ENCODE measurements at places on chromosomes 11 and 22.

- DNase-seq = no peak
These were observed 9.7 kb downstream of the LRP5 start for GRCh38 chr11:68322052-68322430.

GRCh38 chr11:6156628-6157359, 13.3 kb downstream of the OR52B2 start:
- DNase-seq = no peak

DNA sequence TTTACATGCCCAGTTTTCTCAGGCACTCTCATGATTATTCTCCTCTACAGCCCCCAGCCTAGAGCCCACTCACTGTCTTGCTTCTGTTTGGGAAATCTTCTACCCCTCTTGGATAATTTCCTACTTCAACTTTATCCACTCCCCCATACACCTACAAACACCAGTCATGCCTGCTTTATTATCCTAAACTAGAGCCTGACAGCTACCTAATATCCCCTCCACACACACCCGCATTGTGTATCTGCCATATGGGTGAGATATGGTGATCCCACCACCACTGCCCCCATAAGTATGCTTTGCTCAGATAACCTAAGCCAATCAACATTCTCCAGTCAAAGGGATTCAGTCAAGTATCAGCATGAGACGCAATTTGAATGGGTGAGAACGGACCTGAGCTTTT, 15.3 kb upstream of the FJX1 start:
- DNase-seq = no peak

DNA sequence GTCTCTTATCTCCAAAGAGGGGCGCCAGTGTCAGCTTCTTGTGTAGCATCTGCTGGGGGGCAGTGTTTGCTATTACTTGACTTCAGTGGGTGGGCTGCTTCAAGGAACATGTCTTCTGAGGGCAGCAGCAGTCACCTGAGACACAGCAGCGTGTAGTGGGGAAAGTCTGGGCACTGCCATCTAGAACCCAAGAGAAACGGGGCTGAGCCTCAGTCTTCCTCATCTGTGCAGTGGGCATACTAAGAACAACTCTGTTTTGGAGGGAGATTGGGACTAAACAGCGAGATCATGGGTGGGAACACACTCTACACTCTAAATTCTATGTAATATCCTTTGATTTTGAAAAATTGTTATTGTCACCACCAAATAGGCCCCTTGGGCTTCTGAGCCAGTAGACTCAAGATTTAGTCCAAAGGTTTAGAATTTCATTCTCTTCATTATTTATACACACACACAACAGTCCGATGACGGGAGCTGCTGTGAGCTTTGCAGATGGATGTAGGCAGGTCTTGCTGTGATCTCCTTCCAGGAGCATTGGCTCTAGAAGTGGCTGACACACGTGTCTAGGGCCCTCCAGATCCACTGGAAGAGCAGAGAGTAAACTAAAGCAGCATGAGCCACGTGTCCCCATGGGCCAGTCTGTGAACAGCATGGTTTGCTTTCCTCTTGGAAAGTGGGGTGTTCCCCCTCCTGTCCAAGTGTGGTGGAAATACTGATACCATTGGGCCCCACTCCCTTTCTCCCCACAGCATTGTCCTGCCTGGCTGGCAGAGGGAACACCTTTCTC, 51.8 kb downstream of the TRAF6 start:
- DNase-seq = no peak

DNA sequence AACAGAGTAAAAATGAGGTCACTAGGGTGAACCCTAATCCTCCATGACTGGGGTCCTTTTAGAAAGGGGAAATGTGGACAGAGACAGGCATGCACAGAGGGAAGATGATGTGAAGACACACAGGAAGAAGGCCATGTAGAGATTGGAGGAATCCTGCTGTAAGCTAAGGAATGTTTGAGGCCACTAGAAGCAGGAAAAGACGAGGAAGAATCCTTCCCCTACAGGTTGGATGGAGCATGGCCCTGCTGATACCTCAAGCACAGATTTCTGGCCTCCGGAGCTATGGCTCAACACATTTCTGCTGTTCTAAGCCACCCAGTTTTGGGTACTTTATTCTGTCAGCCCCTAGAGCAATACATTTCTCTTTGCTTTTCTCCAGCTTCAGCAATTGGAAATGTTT, 486.9 kb downstream of the MIAT start:
- no peak for DNase-seq

GRCh38 chr11:108122166-108122628, 830 bp downstream of the ACAT1 start:
- peak; percentile 14 for DNase-seq

- DNase-seq = no peak
These were observed 286.4 kb downstream of the NXPE2 start for GRCh38 chr11:114964676-114965214.

GRCh38 chr11:93591247-93591898, 48.2 kb upstream of the SMCO4 start:
- DNase-seq = no peak

GRCh38 chr11:26947379-26947844, 46.5 kb upstream of the FIBIN start:
- DNase-seq = no peak

DNA sequence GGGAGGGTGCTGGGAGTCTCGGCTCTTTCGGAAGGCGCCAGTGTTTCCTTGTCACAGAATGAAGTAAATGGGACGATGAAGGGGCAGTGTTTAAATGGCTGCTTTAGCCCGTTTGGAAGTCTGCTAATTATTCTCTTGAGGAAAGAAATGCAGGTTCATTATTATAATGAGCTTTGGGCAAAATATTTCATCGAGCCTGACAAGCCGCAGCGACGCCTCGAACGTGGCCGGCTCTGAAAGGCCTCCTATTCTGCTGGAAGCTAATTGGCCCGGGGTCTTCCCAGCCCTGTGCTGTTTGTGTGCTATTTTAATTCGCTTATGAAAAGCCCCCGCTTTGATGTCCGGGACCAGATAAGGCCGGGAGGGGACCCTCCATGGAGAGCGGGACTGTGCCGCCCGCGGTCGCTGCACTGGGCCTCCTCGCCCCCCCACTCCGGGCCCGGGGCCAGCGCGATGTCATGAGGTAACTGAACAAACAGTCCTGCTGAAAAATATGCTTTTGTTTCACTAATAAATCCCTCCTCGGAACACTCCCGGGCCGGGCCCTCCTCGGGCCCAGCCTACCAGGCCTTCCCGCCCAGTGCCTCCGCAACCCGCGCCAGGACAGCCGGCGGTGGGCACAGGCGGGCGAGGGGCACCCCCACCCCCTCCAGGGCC, 78.4 kb downstream of the CDKN1C start:
- peak; percentile 34 for DNase-seq

GRCh38 chr11:63448646-63449045, 42.3 kb downstream of the PLAAT5 start:
- DNase-seq = no peak

DNA sequence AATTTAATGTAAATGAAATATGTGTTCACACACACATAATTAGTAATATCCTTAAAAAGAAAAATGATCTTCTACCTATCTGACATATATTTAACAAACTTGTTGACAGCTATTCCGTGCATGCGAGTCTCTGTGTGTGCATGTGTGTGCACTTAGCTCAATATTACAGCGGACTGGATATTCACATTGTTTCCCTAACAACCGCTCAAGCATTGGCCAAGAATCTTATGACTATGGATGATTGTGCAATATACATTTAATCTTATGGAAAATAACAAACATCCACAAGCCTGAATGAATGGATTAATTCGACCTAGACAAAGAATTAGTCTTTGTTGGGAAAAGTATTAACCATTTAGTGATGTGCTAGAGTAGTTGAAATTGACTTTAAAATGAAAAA, 1078.6 kb downstream of the LRRC4C start:
- no peak for DNase-seq

GRCh38 chr11:27514558-27514957, 8.0 kb upstream of the LIN7C start:
- no peak for DNase-seq

- DNase-seq = no peak
These were observed 44.7 kb downstream of the CADM1 start for GRCh38 chr11:115459563-115459962.

DNA sequence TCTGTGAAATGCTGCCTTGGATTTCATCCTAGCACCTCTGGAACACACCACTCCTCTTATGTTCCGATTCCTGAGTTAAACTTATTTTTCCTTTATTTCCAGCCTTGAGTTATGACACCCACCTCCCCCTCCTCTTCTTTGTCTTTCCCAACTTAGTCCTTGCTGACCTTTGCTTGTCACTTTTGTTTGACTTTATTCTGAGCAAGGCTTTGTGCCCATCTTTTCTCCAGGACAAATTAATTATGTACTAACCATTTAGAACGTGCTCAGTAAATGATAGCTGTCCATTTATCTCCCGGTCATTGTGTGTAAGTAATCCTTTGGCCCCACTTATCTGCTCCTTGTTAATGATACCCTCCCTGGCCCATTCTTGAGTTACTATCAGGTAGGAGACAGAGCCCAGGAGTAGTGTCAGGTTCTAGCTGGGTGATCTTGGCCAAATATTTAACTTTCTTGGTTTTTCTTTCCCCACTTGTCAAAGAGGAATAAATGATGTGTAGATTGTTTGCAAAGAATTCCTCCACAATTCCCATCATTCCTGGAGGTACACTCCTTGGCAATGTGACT, 44.2 kb downstream of the EXPH5 start:
- no peak for DNase-seq

DNA sequence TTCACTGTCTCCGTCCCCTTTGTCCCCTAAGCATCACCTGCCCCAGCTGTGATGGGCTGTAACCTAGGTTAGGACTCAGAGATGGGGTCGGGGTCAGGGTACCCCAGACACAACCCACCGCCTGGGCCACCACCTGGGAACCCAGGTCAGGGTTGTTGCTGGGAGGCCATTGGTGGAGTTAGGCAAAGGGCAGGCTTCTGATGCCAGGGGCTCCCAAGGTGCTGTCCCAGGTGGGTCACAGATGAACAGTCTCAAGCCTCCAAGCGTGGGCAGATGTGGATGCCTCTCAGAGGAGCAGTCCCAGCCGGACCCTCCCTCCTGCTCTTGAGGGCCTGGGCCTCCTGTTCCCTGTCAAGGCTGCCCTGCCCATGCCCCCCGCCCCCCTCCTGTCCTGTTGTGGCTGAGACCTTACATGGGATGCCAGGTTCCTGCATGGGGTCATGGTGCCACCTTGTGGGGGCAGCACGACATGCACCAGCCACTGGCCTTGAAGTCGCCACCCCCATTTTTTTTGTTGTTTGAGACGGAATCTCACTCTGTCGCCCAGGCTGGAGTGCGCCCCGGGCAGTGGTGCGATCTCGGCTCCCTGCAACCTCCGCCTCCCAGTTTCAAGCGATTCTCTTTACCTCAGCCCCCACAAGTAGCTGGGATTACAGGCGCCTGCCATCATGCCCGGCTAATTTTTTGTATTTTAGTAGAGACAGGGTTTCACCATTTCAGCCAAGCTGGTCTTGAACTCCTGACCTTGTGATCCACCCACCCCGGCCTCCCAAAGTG, 12.1 kb downstream of the GATD1 start:
- peak; percentile 29 for DNase-seq

DNA sequence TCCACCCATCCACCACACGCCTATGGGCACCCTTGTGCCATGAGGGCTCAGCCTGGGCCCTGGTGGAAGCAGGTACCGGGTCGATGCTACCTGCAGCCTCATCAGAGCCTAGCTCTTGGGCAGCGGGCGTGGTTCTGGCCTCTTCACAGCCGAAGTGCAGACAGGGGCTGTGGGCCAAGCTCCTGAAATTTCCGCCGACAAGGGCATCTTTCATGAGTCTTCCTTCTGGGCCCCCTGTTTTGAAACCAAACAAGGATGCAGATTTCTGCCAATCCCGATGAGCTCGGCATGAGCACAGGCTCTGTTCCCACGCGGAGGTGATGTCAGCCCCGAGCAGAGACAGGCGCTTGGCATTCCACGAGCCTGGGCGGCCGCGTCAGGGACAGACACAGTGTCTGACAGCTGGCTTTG, 22.6 kb upstream of the MGAT3 start:
- no peak for DNase-seq

GRCh38 chr11:58576887-58577471, 1.3 kb upstream of the LPXN start:
- peak; percentile 47 for DNase-seq

DNA sequence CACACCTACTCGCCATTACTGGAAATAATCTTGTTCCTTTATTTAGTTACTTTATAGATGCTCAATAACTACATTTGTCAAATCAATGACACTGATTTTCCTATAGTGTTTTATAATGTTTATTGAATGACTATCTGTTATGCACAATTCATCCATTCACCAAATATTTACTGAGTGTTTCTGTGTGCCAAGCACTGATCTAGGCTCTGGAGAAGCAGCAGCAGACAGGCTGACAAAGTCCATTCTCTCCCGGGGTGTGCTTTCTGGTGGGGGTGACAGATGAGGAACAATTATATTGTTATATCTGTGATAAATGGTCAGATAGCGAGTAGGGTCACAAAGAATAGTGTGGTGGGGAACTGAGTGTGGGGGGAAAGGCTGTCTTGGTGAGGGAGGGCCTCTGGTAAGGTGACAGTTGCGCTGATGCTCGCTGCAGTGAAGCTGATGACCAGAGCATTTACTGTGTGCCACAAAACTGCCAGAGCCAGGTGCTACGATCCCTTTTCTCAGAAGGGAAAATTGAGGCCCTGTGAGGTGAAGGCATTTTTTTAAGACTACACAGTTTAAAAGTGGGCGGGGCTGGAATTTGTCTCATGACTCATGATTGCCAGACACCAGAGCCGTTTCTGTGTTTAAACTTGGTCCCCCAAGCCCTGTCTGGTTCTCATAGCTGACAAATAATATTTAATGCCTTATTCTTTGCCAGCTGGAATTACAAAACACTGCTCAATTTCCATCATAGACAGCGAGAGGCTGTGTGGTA, 10.2 kb downstream of the PACS1 start:
- DNase-seq = no peak

- no peak for DNase-seq
These were observed 25.7 kb upstream of the CCDC188 start for GRCh38 chr22:20176421-20177085.

All from dermis microvascular lymphatic vessel endothelial cell (primary cell).